ENCODE measurements at places on chromosomes 3 and 15. TPM values are rescaled to one million over a fixed set of nuclear protein-coding genes. Genes with fewer than 3 reads are reported as not detected.

Gene TEX9
- total RNA-seq: 32.1 TPM

Gene AADACL2
- 0.73 TPM for total RNA-seq

Gene HHLA2
- total RNA-seq: not detected

Gene CPNE9
- total RNA-seq: not detected

Gene CHRM5
- total RNA-seq: not detected

Gene UACA
- total RNA-seq: 68.5 TPM

Gene LCTL
- total RNA-seq: not detected

Gene P2RY1
- total RNA-seq: 1.2 TPM

Gene SPATA12
- total RNA-seq: 0.29 TPM

Gene GABRA5
- total RNA-seq: not detected

Gene ZNF501
- total RNA-seq: 4.9 TPM

Gene SCN11A
- 0.15 TPM for total RNA-seq

Gene CFAP100
- not detected for total RNA-seq

Gene PLEKHO2
- total RNA-seq: 26.5 TPM

Gene GOLGA8R
- total RNA-seq: 4.2 TPM

Gene POLQ
- total RNA-seq: under 0.01 TPM

Gene PPM1L
- total RNA-seq: 136 TPM

Gene PLSCR5
- total RNA-seq: not detected

Gene CD200
- 17.0 TPM for total RNA-seq

Gene DNAH1
- total RNA-seq: 7.5 TPM

Gene TYRO3
- 36.8 TPM for total RNA-seq

Gene GLDN
- total RNA-seq: 7.3 TPM

Gene ZNF860
- total RNA-seq: 3.3 TPM

All from breast epithelium (tissue), 4 donors.